Brain pericyte (primary cell): ENCODE measurements at places on chromosomes 4 and X.

- no peak for DNase-seq
Measured at GRCh38 chr4:114316789-114317188, 281.8 kb upstream of the UGT8 start.

DNA sequence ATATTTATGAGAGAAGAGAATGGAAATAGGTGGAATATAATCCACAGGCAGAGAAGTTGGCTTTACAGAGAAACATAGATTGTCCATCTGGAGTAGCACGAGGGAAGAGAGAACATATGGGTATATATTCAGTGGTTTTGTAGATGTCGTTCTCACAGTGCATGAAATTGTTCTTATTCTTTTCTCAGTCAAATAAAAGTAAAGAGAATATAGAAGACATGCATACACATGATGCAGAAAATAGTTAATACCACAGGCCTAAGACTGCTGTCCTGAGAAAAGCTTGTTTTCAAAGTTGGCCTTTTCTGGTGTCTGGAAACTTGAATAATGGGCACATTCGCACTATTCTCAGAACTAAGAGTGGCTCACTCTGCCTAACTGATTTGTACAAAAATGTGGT is 378.1 kb downstream of the GABRG1 start:
- no peak for DNase-seq

- no peak for DNase-seq
Measured at GRCh38 chr4:56048702-56049431, 100.1 kb downstream of the CEP135 start.

DNA sequence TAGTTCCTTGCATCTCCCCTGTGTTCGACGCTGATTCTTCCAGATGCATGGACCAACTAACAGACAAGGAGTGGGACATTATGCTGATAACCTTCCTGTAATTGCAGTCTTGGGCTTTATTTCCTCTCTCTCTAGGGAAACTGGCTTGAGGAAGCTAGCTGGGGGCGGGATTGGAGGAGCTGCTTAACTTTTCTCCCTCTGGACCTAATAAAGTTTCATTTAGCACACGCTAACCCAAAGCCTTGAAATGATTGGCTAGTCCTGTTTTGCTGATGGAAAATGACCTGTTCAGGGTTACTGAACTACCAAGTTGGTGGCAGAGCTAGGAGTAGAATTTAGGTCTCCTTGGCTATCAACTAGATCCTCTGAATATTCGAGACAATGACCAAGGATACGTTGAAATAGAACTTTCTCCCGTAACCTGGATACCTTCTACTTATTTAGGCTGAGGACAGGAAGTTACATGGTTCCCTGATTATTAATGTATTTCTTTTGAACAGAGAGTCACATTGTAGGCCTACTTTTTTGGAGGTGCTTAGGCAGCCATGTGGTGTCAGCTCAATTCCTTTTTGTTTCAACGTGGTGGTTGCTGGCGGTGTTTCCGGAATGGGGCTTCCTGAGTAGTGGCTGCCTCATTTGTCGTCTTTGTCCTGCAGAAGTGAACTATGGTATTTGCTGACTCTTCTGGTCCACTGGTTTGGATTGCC is 2.0 kb downstream of the PGK1 start:
- DNase-seq, result no peak

DNA sequence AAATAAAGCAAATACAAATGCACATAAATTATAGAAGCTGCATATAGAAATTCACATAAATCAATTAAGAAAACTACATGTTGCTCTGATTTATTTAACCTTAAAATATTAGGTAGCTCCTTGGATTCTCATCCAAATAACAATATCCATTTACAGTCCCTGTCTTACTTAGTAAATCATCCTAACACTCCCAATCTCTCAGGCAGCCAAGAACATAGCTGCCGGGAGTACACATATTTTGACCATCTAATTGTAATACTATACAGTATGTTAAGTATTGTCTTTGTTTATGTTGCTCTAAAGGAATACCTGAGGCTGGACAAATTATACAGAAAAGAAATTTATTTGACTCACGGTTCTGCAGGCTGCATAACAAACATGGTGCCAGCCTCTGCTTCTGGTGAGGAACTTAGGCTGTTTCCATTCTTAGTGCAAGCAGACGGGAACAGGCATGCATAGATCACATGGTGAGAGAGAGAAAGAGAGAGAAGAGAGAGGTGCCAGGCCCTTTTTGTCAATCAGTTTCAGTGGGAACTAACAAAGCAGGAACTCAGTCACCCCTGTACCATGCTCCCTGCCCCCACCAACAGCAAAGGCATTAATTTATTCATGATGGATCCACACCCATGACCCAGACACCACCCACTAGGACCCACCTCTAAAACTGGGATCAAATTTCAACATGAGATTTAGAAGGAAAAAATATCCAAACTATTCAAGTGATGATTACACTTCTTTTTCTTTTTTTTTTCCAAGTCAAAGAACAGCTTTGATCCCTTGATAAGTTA is 614.8 kb upstream of the TECRL start:
- no peak for DNase-seq

DNA sequence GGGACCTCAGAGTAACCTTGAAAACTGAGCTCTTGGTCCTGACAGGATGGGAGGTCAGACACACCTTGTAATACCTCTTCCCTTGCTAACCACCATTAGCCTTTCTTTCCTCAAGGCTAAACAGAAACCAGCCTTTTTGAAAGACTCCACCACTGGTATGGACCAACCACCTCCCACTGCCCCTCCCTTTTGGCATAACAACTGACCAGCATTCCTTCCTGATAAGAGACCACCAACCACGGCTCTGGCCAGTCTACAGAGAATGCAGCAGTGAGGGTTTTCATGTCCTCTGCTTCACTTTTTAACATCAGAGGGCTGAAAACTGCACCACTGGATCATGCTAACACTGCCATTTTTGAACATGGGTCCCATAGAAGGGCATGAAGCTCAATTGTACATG is 100.2 kb upstream of the MID1IP1 start:
- no peak for DNase-seq

- DNase-seq, result no peak
Measured at GRCh38 chr4:81137894-81138293, 77.1 kb downstream of the PRKG2 start.

GRCh38 chr4:8940792-8941491 is 69.3 kb upstream of the HMX1 start:
- DNase-seq, result no peak

- DNase-seq, result no peak
Measured at GRCh38 chr4:187184508-187184907, 460.9 kb upstream of the FAT1 start.

GRCh38 chr4:10296730-10297129 is 160.5 kb downstream of the ZNF518B start:
- no peak for DNase-seq

- DNase-seq, result no peak
Measured at GRCh38 chr4:15233264-15233597, 194.6 kb upstream of the C1QTNF7 start.

GRCh38 chr4:27720010-27720766 is 859.5 kb downstream of the STIM2 start:
- DNase-seq, result no peak

GRCh38 chr4:164081371-164081770 is 586.9 kb downstream of the TMA16 start:
- DNase-seq, result no peak

DNA sequence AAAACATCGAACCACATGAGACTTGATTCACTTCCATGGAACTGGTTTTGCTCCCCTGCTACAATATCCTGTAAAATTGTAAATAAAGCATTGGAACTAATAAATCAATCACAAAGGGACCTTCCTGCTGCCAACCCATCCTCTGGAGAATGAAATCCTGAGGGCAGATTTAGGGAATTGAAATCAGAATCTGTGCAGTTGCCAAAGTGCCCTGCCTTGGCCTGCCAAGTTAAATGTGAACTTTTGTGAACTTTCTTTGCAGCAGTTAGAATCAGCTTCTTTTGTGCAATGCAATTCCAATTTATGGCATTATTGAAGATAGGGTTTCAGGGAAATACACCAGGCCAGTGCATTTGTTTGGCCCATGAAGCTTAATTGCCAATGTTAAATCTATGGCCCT is 263.1 kb downstream of the PTTG2 start:
- DNase-seq, result no peak

GRCh38 chr4:94240384-94240783 is 32.7 kb downstream of the SMARCAD1 start:
- DNase-seq, result no peak

DNA sequence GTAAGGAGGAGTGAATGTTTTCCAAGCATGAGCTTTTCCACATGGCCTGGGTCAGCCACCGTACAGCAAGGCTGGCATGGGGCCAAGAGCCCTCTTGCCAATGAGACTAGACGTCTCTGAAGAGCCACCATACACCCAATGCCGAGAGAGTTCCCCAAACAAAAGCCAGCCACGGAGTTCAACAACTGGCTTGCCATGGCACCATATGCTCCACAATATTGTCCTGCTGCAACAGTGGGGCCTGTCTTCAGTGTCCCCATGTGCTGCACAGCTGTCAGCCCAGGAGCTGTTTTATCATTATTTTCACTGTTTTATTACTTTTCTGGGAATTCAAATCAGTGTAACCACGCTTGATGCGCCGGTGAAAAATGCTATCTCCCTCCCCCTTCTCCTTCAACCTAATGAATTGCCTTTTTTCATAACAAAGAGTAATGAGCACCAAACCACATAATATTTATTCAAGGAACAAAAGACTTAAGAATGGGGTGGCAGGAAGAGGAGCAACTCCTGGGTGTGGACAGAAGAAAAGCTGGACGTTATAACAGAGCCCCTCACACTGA is 18.4 kb downstream of the MAML3 start:
- DNase-seq, result no peak

- no peak for DNase-seq
Measured at GRCh38 chr4:142960126-142960525, 114.0 kb upstream of the INPP4B start.

DNA sequence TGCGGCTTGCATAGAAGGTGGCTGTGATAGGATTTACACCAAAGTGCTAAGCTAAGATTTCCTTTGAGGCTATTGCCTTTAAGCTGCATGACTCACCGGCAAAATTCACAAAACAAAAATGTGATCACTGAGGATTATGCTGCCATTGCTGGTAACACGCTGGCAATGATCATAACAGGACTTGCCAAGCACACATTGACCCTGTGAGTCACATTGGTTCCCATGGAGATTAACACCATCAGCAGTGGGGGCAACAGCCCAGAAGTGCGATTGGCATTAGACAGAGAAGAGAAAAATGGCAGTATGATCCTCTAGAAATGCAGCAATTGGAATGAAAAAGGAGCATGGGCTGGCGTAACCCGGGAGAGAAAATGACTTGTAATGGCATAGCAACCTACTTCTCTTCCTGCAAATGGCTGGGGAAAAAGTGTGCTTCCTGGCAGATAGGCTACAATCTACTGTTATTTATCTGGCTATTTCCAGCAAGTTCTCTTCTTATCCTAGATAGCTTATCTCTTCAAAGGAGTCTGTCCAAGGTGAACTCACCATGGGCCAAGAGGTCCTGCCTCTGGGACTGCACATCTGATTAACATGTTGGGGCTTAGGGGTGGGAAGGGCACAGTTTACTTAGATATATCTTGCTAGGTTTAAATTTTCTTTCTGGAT is 314.2 kb upstream of the IGFBP7 start:
- no peak for DNase-seq

- DNase-seq, result no peak
Measured at GRCh38 chrX:69216911-69217310, 51.7 kb upstream of the PJA1 start.
